ENCODE measurements at places on chromosomes 12 and 14.

DNA sequence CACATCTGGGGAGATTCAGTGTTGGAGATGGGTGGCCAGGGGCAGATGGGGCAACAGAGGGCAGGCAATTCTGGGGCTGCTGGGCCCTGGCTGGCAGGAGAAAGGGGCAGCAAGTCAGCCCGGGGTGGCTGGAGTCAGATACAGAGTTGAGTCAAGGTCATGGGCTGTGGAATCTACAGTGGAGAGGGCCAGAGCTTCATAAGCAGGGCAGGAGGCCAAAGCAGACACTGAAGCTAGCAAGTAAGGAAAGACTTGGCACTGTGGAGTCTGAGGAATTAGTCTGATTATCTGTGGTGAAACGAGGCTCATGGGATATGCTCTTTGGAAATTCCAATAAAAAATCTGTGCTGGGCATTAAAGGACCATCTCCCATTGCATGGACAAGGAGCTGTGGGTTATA lies 95.5 kb downstream of the TMX1 start:
- DNase-seq, result no peak

GRCh38 chr12:109276160-109276559 lies 32.9 kb downstream of the FOXN4 start:
- no peak for DNase-seq

- no peak for DNase-seq
These were observed 35.6 kb upstream of the FICD start for GRCh38 chr12:108479364-108480070.

DNA sequence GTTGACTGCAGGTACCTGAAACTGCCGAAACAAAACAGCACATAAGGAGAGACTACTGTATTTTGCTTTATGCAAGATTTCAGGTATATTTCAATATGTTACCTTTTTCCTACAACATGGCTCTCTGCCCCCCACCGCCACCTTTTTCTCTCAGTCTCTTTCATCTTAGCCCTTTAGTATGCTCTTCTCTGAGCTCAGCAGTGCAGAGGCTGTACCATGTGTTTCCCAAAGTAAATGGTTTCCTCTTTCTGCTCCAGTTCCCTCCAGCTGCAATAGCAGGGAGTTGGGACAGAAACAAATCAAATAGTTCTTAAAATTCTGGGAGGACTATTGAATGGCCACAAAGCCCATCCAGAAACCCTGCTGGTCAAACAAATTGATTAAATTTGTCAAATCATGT lies 4.3 kb downstream of the AMN1 start:
- no peak for DNase-seq

DNA sequence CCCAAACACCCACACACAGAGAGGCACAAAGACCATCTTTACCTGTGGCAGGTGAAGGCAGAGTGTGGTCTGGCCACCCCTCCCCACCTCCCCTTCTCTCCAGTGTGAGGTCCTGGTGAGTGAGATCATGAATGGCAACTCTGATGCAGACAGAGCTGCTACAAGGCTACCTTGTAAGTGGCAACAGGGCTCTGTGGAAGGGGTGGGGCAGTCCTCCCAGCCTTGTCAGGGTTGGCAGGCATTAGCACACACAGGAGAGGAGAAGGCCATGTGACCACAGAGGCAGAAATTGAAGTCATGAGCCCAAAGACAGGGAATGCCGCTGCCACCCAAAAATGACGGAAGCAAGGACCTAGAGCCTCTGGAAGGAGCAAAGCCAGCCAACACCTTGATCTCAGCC lies 30.7 kb downstream of the VWF start:
- DNase-seq, result no peak

- DNase-seq, result peak; percentile 34
These were observed 669 bp upstream of the KCNK13 start for GRCh38 chr14:90060965-90061684.

DNA sequence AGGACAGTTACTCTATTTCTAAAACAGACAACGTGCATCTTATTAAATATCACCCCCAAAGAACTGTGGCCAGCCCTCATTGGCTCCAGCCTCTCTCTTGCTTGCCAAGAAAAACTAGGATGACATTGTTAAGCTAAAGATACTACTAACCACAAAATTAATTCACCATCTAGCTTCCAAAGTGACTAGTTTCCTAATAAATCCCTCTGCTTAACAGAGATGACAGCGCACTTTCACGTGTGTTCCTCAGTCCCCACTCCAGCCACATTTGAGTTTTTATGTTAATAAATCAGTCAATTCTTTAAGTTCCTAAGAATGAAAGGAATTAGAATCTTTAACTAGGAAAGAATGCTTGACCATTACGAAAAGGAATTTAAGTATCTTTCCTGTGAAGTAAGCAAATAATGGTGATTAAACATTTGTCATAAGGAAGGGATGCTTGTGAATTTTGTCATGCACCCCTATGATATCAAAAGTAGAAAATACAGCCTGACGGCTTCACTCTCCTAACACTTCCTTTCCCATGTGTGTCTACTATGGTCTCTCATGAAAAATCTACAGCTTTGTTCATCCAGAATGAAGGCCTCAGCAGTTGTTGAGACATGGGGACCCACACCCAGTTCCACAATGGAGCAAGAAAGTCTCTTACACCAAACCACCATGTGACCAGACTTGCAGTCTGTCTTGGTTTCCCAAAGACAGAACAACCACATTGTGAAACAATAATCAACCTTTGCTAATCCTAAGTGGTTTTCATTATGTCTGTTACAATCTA lies 8.1 kb downstream of the CORO1C start:
- DNase-seq, result no peak

DNA sequence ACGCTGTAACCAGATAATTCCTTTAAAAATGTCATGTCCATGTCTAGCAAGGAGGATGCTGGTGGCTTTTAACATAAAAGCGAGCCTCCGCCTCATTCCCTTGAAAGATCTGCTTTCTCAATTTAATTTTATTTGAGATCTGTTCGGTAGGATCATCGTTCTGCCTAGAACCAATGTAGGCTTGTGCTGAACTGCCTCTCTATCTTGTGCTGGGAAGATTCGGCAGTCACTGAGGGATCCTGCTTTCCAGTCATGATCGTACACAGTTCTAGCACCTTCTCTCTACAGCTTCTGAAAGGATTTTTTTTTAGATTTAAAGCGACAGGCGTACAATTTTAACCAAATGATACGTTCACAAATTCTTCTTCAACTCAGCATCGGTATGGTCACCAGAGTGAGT lies 54.3 kb downstream of the PEBP1 start:
- DNase-seq, result no peak

DNA sequence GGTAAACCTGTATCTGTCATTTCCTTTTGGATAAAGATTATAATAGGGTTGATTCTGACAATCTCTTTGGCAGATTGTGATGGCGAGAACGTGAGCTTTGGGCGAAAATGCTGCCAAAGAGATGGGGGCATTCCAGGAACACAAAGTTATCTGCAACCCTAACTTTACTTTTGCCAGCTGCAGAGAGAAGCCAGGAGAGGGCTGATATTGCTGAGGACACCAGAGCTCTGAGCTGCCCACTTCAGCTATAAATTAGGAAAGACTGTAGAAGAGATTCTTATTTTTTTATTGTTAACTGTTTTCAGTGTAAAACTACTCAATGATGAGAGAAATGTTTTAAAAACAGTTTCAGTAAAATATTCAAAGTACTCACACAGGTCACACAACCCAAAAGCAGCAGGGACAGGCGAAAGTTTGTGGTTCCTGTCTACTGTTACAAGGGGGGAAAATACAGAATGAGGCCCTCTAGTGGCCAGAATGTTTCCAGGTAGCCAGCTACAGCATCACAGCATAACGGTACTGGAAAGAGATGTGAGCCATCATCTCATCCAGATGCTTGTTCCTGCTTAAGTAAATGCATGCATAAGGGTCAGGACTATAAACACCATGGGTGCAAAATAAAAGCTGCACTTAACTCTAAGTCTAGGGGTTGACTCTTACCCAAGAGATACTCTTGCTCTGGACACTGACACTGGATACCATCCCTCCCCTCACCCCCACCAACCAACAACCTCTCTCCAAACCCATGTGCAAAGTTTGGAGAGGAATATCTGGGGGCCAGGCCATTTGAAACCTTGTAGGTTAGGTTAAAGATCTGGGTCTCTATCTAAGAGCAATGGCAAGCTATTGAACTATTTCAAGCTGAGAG lies 498.4 kb downstream of the RMST start:
- peak; percentile 30 for DNase-seq

All from activated naive CD4-positive, alpha-beta T cell treated with anti-CD3 and anti-CD28 coated beads, Interleukin-2, amount 10 ng/mL, durations not matched to agents 7 days and 5 days (primary cell).